Karpas-422 (cell line): ENCODE measurements at places on chromosomes 7 and 10. TPM values are rescaled to one million over a fixed set of nuclear protein-coding genes. Genes with fewer than 3 reads are reported as not detected.

PCBD1 gene
- total RNA-seq, result 73.7 and 76.4 TPM in 2 replicates

MLXIPL gene
- total RNA-seq, result not detected in 2 replicates

KEL gene
- 0.36 TPM in 1 of 2 replicates, not detected in the other for total RNA-seq

SLC16A9 gene
- total RNA-seq, result not detected in 2 replicates

SLC35G1 gene
- 1.5 and 2.1 TPM in 2 replicates for total RNA-seq

SPDYE9 gene
- not detected in 2 replicates for total RNA-seq

NPSR1 gene
- total RNA-seq, result not detected in 2 replicates

SUN3 gene
- total RNA-seq, result not detected in 2 replicates

DNA sequence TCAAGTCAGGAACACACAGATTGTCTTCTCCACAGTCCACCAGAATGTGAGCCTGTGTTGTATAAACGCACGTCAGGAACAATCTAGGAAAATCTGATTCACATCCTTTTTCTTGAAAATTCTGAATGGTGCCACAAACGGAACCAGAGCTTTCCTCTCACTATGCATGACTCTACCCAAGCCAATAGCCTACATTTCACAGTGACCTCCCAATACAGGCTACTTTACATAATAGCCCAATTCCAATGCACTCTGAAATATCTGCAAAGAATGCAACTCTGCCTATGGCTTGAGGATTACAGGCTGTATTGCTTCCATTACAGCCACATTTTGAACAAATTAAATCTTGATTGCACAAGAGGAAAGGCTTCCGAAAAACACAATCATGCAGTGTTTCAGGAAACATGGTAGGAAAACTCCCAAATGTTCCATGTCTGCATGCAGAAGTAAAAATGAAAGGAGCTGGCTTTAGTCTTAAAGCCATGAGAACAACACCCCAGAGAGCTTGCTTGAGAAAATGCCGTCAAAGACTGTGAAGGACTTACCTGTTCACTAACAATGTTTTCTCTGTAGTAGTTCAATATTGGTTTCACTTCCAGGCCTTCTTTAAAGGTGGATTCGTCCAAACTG is 113.9 kb downstream of the ITGA8 start:
- no peak for DNase-seq

DNA sequence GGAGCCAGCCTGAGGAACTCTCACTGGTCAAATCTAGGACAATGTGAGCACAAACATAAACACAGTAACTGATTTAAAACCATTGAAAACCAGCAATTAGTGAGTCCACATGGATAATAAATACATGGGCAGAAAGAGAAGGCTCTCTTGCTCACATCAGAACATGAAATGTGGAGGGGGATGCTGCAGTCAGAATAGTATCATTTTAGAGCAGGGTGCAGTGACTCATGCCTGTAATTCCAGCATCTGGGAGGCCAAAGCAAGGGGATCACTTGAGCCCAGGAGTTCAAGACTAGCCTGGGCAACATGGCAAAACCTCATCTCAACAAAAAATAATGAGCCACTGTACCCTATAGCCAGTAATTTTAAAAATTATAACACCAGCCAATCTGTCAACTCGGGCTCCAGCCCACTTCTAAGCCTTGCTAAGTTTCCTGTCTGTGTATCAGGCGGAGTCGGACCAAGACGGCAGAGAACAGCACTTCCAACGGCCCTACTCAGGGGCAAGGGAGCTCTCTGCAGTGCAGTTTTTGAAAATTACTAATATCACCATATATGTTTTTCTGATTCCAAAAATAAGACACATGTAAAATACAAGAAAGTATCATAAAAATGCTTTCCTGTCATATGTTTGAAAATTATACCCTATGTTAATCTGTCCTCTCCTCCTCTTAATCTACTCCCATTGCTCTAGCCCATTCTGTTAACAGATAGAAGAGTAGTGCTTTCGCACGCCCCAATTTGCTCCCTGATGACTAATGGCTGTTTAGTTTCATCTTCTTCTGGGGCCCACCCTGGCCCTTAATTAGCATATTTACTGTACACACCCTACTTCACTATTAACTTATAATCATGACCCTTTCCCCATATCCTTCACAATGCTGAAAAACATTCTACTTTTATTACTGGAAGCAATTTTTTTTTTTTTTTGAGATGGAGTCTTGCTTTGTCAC is 17.1 kb downstream of the URGCP start:
- DNase-seq, result no peak

GRCh38 chr7:44217223-44217714 is 16.5 kb downstream of the YKT6 start:
- DNase-seq, result no peak

DNA sequence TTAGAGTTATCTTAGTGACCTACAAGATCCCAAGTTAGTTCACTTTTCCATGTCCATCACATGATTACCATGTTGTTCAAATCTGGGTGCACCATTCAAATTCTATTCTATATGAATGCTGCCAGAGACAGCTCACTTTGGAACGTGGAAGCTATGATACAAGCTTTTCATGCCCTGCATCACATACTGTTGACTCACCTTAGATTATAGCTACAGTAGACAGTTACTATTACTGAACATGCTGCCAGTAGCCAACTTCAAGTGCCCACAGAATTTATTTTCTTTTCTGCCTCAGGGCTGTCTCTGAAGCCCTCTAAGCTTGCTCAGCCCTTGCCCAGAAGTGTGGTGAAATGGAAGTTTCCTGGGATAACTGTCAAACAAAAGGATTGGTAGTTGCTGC is 231.1 kb downstream of the GPR158 start:
- DNase-seq, result no peak

GRCh38 chr10:102534333-102534732 is 30.6 kb downstream of the SUFU start:
- no peak for DNase-seq

DNA sequence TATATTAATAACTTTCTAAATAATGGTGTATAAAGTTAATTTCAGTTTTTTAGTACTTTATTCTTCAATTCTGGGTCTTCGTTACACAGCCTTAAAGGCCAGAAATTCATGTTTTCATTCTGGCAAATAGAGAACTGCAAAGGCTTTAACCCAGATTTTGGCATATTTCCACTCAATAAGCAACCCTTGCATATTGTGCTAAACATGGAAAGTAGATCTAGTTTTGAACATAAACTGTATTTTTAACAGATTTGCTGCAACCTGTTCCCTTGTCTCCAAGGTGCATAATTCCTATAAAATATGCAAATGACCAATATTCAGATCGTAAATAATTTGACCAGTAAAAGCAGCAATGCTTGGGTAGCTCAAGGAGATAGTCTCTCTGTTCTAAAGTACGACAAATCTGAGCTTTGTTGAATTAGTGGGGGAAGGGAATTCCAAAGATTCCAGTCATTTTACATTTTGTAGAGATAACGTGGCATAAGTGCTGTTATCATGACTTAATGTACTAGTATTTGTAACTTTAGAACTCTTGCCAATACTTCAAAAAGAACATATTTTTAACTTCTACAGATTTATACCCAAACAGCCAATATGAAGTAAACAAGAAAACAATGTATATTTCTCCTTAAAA is 46.4 kb upstream of the RSBN1L start:
- DNase-seq, result no peak

DNA sequence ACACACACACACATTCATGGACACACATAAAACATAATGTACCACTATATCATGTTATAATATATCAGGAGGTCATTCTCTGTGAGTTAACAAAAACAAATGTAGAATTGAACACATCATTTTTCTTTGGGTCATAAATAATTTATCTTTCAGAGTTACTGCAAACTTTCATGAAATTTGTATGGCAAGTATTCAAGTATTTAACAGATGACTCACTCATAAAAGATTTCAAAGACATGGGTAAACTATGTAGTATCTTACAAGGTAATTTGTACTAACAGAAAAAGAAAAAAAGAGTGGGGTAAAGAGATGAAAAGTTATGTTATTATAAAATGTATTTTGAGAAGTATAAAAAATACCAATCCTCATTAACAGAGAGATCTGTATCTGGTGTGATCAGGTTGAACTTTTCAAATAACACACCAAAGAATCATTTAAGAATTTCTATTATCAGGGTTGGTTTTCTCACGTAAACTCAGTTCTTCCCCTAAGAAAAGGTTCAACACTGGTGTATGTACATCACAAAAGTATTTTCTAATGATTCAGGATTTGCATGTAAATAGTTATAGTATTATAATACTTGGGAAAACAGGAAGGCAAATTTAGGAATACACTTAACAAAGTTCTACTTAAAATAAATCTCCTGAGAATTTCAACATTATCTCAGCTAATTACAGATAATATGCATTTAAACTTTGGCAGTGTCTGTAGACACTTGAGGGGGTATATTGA is 933.1 kb upstream of the LRRN3 start:
- DNase-seq, result no peak

- DNase-seq, result no peak
Measured at GRCh38 chr7:146698995-146699610, 582.5 kb downstream of the CNTNAP2 start.

DNA sequence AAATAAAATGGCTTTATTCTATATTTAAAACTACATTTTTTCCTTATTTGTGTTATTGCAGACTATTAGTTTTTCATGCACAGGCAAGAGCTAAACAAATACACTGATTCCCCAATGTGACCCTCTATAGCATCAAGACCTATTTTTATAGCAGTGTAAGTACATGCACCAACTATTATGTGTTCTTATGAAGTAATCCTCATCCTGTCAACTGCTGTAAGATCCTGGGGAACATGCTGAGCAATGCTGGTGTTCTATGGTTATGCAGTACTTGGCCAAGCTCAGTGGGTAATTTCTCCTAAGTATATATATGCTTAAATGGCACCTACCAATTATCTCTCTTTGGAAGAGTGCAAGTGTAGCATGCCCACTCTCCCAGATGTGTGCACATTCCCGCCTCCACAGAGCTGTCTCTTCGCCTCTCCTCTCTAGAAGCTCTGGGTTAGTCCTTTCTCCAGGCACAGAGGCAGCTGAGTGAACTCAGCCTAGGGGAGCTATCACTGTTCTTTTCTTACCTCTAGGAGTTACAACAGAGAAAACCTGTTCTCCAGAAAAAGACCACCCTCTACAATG is 428.8 kb downstream of the KCNMA1 start:
- DNase-seq, result no peak
